ENCODE measurements at places on chromosomes 4 and X.

DNA sequence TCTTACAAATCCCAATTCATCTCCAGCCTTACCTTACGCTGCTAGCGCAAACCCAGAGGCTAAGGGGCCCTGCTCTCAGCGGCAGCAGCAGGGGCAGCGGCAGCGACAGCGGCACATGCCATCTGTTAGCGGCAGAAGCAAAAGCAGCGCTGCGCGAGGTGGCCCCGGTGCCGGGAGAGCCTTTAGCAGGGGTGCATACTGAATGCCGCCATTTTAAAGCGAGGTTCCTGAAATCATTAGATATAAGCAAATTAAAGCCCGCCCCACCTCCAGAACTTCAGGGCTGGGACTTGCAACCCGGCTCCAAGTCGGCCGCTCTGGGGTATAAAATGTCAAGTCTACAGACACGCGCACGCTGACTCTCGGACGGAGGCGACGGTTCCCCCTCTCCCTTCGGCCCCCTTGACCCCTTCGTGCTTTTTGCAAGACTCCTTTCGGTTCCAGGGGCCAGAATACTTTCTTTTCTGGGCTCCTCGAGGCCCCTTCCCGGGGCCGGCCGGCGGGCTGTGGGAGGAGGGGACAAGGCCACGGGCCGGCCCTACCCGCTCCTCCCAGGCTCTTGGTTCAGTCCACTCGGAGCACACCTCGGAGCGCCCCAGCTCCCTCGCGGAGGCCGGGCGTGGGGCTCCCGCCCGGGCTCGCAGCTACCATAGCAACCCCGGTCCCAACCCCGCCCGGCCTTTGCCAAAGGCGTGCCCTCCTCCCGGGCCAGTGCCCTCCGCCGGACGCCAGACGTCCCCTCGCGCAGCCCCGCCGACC, at the start of gene MBNL3:
MBNL3 (minus strand) TSS at position 220 of the 759 bp plus-strand sequence. CDS start 49,427 bp downstream, outside the sequence.
- DNase-seq: peak; percentile 67

DNA sequence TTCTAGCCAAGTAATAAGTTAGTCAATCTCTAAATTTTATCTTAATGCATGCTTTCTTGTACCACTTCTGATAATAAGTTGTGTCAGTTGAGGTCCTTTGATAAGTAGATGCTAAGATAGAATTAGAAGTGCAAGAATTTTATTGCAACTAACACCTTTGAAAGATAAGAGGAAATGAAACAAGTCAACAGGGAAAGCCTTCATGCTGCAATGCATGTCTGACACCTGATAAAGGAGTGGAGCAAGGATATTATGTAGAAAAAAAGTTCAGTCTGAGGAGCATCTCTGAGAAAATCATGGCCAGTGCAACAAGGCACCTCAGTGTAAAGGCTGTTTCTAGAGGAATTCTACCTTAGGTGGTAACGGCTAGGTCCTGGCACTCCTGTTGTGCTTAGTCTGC, 210.7 kb upstream of the PPP1R2C start:
- DNase-seq: no peak

GRCh38 chrX:12979616-12980015, 4.7 kb downstream of the TMSB4X start:
- DNase-seq: no peak

DNA sequence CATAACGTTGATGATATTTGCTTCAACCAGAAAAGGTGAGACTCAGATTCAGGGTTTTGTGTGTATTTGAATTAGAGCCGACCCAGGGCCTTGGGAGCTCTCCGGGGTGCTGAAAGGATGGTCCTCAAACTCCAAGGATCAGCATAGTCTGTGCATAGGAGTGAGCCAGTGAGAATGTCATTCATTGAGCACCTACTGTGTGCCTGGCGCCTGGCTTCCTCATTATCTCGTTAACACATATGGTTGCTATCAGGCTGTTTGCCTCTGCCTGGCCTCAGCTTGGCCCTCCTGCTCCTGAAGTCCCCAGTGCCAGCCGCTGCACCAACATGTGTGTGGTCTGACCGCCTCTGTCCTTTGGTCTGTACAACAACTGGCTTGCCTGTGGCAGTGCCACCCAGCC, 25.1 kb upstream of the JAKMIP1 start:
- DNase-seq: no peak

- no peak for DNase-seq
These were observed 357.7 kb downstream of the C4orf33 start for GRCh38 chr4:129453524-129454200.

GRCh38 chrX:103356130-103356798, at the start of gene TCEAL9:
Gene TCEAL9 (plus strand): TSS chrX:103356506. CDS start chrX:103357685, 1,179 bp downstream.
- no peak for DNase-seq

- DNase-seq: no peak
These were observed 122.0 kb upstream of the PUDP start for GRCh38 chrX:7269991-7270390.

- DNase-seq: no peak
These were observed 48.5 kb upstream of the CYSLTR1 start for GRCh38 chrX:78375894-78376293.

DNA sequence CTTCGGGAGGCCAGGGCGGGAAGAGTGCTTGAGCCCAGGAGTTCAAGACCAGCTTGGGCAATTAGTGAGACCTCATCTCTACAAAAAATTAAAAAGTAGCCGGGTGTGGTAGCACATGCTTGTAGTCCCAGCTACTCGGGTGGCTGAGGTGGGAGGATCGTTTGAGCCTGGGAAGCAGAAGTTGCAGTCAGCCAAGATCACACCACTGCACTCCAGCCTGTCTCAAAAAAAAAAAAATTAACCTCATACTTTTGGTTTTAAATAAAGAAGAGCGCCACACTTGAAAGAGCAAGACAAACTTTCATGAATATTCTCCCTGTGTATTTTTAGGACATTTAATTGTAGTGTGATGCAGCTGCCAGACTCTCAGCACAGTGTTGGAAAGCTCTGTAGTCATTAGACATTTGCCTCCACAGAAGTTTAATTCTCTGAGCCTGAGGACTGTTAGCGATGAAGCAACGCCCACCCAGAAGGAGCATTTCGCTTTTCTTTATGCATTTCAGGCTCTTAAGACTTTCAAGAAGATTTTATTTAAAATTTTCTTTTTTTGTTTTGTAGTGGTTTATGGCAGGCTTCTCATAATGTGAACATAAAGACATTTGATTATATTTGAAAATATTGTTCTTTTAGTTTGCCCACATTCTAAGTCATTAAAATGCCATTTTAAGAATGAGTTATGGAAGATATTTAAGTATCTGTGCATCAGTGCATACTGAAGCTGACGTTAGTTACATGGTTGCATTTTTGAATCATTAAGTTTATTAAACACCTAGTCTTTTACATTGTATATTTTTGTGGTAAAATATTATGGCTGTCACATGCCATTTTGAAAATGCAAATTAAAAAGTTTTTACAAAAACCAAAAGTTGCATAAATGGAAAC, 45.8 kb downstream of the DCLK2 start:
- DNase-seq: no peak

DNA sequence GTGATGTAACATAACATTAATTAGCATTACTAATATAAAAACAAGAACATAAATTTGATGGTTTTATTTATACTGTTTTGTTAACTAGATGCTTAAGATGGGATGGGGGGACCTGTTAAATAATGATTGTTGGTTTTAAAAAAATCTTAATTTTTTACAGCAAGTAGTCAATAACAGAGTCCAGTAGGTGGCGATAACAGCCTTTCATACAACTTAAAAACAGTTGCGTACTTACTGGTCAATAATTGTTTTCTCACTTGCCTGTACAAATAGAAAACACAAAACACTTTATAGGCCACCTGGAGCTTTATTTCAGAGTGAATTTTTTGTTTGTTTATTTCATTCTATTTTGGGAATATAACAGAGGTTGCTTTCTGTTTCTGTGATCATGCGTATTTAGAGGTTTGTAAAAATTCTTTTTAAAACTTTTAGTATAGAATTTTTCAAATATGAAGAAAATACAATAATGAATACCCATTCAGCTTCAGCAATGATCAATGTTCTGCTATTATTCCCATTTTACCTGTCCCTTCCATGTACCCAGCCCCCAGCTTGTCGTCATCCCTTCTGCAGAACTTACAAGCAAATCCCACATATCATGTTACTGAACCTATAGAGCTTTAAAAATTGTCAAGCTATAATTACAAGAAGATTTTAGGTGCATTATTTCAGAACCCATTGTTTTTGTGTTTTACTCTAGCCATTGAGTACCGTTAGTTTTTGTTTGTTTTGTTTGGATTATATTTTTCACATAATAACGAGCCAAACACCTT, 97.1 kb downstream of the MRPL1 start:
- no peak for DNase-seq

DNA sequence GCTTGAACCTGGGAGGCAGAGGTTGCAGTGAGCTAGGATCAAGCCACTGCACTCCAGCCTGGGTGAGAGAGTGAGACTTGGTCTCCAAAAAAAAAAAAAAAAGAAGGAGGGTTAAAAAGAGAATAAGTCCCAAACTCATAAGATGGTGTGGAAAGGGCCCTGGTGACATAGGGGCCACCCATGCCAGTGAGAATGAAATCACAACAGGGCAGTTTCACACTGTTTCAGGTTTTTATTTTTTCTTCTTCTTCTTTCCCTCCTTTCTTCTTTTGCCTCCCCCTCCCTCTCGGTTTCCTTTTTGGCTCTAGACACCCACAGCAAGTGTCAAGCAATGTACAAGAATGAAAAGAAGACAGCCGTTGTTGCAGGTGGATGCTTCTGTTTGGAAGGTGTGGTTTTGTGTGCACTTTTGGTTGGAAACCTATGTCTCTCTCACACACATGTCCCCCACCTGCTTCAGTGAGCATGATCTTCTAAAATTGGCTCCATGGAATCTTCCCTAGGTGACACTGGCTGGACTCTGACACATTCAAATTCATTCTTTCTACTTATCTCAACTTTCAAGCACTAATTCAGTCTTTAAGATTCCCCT, 14.4 kb upstream of the TLR8 start:
- no peak for DNase-seq

DNA sequence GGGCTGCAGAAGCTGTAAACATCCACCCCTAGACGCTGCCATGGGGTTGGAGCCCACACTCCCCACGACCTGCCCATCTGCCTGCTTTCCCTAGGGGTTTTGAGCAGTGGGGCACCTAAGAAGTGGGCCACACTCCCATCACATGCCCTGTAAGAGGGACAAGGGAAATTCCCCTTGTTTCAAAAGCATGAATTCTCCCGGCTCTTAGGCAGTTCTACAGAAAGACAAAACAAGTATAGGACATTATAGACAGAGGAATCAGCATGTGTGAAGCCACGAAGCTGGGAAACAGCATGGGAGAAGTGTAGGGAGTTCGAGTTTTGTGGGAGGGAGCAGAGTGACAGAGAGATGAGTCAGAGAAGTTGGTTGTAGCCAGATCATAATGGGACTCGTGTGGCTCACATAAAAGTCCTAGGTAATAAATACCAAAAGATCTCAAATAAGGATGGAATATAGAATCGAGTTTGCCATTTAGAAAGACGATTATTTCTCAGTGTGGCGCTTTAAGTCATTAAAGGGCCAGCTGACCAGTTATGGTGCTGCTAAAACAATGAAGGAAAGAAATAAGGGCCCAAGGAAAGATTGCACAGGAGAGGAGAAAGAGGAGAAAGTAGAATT, 23.9 kb downstream of the APOO start:
- no peak for DNase-seq

DNA sequence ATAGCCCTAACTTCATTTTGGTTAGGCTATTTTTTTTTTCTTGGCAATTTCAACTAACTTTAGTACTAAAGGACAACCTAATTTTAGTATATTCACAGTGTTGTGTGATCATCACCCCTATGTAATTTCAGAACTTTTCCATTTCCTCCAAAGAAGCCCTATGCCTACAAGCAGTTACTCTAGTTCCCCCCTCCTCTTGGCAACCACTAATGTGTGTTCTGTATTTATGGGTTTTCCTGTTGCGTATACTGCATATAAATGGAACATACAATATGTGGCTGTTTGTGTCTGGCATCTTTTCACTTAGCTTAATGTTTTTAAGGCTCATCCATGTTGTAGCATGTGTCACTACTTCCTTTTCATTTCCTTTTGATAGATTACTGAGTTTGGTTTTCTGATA, 57.6 kb downstream of the N4BP2 start:
- DNase-seq: no peak

DNA sequence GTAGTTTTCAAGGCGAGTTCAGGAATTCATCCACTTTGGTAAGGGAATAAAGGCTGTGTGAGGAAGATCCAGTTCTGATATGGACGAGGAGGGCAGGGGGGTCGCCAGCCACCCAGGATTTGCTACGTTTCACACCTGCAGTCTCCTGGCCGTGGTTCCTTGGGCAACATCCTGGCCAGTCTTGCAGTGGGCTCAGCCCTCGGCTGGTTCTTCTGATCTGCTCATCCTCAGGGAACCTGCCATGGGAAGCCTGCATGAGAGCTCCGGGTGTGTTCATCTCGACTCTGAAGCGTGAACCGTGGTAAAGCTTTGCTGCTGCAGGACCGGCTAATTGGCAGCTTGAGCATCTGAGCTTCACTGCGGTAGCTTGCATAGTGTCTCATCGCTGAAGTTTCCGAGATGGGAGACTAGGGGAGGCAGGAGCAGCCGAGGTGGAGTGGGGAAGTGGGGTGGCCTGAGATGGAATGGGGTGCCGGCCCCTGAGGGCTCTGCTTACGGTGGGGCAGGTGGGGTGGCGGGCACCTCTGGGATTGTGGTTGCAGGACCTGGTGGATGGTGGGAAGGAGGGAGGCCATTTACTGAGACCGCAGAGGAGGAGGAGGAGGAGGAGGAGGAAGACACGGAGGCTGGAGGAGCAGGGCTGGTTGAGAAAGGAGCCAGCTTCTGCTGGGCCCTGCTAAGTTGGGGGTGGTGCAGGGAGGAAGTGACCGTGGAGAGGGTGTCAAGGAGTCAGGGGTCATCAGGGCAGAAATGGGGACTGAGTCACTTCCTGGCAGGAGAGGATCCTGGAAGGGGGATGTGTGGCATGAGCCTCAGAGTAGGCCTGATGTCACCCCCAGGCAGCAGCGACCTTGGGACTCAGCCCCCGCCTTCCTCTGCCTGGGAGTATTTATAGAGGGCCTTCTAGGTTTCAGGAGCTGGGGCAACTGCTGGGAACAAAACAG, 213.1 kb upstream of the PSAPL1 start:
- peak; percentile 72 for DNase-seq

GRCh38 chrX:120264341-120264740, 13.7 kb downstream of the ZBTB33 start:
- DNase-seq: no peak

GRCh38 chr4:24589448-24589847, 5.1 kb upstream of the DHX15 start:
- DNase-seq: no peak

DNA sequence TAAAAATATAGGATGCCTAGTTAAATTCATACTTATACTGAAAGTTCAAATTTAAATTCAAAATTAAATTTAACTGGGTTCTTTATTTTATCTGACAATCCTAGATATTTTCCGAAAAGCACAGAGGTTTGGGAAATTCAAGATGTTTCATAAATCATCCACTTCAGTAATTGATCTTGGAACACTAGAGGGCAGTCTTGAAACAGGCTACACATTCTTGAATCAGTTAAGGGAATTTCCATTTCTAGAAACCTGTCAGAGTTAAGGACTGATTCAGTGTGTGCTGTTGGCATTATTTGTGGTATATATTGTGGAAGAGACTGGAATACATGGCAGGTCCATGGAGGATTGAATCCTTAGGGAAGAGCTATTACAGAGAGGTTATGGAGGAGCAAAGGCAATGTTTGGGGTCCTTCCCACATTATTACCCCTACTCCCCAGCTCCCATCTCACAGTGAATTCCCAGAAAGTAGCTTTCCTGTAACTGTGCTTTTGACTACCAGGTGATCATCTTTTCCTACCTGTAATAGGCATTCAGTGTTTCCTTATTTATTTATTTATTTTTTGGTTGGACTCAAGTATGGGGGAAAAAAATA, 92.9 kb downstream of the EGF start:
- peak; percentile 69 for DNase-seq
